ENCODE measurements at places on chromosomes 5 and 9.

GRCh38 chr5:71471193-71471592 is 15.7 kb downstream of the BDP1 start:
- no peak for DNase-seq

- no peak for DNase-seq
Measured at GRCh38 chr9:127116088-127116726, 6.2 kb downstream of the ANGPTL2 start.

DNA sequence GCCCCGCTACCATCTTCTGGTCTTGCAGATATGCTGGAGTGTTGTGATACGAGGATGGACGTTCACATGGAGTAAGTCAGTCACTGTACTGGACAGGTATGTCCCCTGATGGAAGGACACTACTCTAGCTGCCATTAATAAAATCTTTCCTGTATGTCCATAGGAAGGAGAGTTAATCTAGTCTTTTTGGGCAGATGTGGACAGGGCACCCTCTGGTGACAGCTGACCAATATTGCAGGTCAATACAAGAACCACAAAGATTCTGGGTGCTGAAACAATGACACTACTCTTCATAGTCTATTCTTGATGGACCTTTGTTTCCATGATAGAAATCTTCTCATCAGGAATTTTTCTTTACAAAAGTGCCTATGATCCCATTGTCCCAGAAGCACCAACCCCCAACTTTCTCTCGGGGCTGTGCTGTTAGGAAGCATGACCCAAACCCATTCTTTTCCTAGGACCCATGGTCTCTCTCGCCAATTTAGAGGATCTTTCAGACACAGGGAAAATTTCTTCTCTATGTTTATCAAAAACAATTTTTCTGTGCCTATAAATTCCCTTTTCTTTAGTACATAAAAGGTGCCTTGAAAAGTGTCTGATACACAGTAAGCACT is 376.9 kb downstream of the DTWD2 start:
- DNase-seq: no peak

DNA sequence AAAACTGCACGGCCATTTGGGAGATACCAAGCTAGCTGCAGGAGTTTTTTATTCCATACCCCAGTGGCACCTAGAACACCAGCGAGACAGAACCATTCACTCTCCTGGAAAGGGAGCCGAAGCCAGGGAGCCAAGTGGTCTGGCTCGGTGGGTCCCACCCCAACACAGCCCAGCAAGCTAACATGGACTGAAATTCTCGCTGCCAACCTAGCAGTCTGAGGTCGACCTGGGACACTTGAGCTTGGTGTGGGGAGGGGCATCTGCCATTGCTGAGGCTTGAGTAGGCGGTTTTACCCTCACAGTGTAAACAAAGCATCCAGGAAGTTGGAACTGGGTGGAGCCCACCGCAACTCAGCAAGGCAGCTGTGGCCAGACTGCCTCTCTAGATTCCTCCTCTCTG is 108.9 kb upstream of the CHD1 start:
- DNase-seq: no peak
